ENCODE measurements at places on chromosomes 7 and 10.

- no peak for DNase-seq
Observed at GRCh38 chr10:31677195-31678138, 251.2 kb downstream of the ARHGAP12 start.

- DNase-seq: no peak
Observed at GRCh38 chr10:122121059-122121458, 132.1 kb downstream of the TACC2 start.

DNA sequence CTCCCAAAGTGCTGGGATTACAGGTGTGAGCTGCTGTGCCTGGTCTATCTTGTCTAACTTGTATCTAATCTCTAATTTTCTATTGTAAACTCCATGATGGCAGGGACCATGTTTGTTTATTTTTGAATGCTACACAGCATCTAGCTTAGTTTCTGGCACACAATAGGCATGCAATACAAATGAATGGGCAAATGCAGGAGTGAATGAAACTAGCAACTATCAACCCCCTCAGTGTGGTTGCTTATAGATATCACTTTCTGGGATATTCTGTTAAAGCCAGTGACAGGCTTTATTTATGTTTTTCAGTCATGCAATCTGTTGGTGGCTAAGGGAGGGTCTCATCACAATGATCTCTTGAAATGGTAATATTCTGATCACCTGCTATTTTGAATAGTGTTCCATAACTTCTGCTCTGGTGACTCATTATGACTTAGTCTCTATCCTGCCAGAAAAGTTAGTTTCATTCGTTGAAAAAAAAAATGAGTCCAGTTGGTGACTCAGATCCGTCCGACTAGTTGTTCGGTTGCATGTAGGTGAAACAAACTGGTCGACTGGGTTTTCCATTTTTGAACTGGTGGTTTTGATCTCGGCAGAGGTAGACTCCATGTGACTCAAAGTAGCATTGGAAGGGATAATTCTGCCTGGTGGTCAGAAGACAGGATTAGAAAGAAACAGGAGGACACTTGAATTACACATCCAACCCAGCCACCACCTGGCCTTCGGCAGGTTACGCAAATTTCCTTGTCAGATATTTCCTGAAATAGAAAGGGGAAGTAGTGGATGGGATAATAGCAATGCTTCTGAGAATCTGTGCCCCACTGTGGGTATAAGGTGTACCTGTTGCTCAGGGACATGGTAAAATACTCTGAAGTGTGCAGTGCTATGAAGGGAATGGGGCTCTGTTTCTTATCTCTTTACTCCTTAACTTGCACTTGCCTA, 76.8 kb downstream of the GATA3 start:
- DNase-seq: peak; percentile 79

- DNase-seq: no peak
Observed at GRCh38 chr7:157411580-157411979, 74.8 kb downstream of the DNAJB6 start.

- no peak for DNase-seq
Observed at GRCh38 chr7:41439515-41439879, 263.4 kb downstream of the INHBA start.
